ENCODE measurements at places on chromosomes 11 and 22.

GRCh38 chr22:21069375-21069774 lies 23.6 kb downstream of the LRRC74B start:
- DNase-seq = no peak

GRCh38 chr22:37345863-37346504 lies 63.7 kb downstream of the CYTH4 start:
- DNase-seq = no peak

DNA sequence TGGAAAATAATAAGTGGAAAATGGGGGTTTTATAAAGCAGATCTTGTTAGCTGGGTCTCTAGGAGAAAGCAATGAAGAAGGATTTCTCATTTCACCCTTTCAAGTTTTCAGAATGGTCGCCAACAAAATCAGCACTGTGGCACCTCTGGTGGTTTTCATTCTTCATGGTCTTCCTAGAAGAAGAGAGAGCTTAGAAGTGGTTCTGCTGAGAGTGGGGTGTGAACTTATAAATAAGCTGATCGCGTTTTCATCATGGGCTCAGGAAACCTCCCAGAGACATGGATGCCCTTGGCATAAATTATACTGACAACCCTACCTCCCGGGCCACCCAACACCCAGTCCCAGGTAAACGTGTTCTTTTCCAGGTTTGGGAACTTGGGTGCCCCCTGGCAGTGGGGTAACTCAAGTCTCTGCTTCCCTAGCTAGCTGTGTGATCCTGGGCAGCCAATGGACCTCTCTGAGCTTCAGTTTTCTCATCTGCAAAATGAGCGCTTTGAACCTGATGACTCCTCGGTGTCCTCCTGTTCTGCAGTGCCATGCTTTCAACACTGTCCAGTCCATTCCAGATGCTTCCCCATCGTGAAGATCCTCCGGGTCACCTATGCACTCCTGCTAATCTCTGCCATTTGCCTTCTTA lies 72.6 kb upstream of the GRAMD1B start:
- no peak for DNase-seq

GRCh38 chr11:85889676-85890579 lies 34.7 kb downstream of the CCDC83 start:
- no peak for DNase-seq

DNA sequence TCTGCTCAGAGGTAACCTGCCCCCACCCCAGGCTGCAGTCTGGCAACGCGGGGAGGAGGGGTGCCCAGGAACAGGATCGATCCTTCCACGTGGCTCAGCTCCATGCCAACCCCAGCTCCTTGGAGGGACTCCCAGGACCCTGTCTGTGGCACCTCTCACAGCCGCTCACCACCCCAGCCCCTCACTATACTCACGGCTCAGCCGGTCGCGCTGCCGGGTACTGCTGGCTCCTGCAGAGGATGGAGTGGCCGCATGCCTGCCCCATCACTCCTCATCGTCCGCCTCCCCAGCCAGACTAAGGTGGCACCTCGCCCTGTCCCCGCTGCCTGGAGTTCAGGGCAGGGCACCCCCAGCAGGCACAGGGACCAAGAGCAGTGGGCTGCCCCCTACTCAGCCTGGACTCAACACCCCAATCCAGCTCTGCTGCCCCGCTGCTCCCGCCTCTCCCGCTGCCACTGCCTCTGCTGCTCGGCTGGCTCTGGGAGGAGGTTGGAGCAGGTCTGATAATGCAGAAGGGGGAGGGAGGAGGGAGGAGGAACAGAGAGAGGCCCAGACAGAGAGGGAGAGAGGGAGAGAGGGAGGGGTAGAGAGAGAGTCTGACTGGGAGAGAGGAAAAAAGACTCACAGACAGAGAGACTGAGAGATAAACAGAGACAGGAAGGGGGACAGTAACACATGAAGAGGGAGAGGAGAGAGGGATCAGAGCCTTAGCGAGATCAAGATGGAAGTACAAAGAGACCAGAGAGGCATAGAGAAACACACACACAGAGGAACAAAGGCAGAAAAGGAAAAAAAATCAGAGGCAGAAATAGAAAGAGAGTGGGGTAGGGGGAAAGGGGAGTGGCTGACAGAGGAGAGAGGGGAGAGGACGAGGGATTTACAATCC lies at the start of gene PDE2A:
PDE2A (minus strand) TSS at position 480 of the 886 bp plus-strand sequence; CDS start at position 265, 215 bp downstream.
- DNase-seq = no peak

DNA sequence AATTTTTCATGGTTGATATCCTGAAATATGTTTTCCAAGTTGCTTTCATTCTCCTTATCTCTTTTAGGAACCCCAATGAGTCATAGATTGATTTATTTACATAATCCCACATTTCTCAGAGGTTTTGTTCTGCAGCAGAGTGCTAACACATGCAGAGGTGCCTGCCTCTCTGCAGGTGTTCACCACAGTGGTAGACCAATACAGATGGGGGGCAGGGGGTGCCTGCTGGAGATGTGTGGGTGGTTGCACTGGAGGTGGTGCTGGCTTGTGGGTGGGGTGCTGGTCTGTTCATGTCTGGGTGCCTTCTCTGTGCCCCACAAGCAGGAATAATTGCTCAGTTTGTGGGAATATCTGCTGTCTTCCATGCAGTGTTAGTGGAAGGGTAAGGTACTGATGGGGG lies 131.1 kb downstream of the JRKL start:
- DNase-seq = no peak

GRCh38 chr11:70463478-70464255 lies 65.3 kb downstream of the CTTN start:
- no peak for DNase-seq

GRCh38 chr11:72218251-72218745 lies 1.7 kb downstream of the FOLR2 start:
- DNase-seq = no peak

- DNase-seq = no peak
Measured at GRCh38 chr11:68024508-68024907, 6.0 kb upstream of the NDUFS8 start.

- DNase-seq = no peak
Measured at GRCh38 chr11:130159657-130160497, at the start of gene ST14. ST14 (plus strand) TSS chr11:130159782; CDS start chr11:130159980, 198 bp downstream.

- DNase-seq = no peak
Measured at GRCh38 chr11:6201481-6201880, 2.5 kb downstream of the OR52W1 start.

- no peak for DNase-seq
Measured at GRCh38 chr11:65790104-65790901, 3.4 kb downstream of the OVOL1 start.

DNA sequence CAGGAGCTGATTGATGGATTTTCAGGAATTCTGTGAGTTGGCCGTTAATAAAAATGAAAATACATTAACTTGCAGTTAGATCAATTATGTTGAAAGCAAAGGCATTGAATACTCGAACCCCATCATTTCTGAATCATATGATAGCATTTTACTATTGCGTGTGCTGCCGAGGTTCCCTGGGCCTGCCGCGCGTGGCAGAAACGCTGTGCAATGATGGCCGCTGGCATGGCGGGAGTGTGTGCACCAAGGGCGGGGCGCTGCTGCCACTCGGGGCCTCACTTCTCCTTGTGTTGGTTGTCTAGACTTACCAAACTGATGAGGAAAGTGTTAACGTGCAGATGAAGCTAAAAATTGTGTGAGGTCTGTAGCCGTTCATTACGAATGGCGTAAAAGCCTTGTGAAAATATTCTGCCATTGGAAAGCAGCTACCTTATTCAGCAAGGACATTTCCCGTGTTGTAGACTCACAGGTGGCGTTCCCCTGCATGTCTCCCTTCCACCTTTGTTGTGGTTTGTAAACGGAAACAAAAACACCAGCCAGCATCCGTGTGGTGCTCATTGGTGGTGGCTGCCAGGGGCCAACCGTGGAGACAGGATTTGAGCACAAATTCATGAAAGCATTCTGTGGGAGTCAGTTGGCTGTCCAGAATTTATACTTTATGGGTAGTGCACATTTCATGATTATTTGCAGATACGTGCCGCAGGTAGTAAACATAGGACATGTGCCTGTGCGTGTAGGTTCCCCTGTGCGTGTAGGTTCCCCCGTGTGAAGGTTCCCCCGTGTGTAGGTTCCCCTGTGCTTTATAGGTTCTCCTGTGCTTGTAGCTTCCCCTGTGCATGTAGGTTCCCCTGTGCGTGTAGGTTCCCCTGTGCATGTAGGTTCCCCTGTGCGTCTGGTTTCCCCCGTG lies 5.9 kb upstream of the GRAMD4 start:
- peak; percentile 72 for DNase-seq

DNA sequence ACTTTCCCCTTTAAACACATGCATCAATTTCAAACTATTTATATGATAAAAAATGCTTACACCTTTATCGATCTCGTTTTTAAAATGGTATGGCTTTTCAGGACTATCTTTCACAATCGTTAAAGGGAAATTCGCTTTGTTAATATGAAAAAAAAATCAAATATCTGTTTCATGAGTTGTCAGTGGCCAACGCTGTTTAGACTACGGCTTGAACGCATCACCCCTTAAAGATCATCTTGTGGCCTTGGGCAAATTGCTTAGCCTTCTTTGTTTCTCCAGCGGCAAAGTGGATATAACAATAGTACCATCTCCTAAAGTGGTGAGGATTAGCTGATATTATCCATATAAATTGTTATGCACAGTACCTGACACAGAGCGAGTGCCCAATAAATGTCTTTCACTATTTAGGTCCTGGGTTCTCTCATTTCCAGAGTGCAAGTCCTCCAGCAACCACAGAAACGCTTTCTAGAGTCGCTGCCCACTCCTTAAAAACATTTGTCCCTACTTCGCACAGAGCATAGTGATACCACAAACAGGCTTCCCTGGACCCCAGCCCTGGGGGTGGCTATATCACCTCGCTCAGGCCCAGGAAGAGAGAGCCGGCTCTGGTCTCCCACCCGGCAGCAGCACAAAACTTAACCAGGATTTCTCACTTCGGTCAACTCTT lies 904 bp downstream of the SLC35F2 start:
- peak; percentile 12 for DNase-seq

GRCh38 chr11:32705309-32706033 lies 89.0 kb downstream of the CCDC73 start:
- DNase-seq = no peak

DNA sequence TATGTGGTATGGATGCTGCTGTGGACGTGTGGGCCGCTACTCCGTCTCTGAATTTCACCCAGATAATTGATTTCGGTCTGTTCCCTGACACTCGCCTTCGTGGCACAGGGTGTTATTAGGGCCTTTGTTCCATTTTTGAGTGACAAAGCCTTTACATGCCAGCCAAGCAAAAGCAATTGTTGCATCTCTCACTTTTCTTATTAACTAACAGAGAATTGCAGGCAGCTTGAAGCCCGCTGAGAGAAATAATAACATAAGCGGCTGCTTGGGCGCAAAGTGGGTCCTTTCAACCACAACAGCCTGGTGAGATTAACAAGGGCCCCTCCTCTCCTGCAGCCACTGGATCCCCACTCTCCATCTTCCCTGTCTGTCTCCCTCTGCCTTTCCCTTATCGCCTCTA lies 449.4 kb downstream of the NTM start:
- no peak for DNase-seq

- DNase-seq = no peak
Measured at GRCh38 chr11:68963779-68964178, 17.0 kb downstream of the MRGPRD start.

GRCh38 chr22:27197618-27198017 lies 540.2 kb downstream of the MIAT start:
- DNase-seq = no peak

DNA sequence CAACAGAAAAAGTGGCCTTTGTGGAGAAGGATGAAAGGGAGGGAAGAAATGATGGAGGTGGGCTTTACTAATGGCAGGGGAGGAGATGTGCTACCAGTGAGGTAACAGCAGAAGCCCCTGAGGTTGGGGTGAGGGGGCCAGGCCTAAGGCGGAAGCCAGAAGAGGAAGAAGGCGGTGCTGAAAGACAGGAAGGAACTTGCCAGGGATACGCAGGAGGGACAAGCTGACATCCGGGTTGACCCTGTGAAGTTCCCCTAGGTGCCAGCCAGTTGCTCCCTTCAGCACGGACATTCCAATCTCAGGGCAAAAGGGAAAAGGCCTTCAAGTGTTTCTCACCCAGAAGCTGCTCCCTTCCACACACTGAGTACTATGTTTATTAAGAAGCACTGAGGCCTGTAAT lies 2.3 kb upstream of the TIRAP start:
- DNase-seq = no peak

- no peak for DNase-seq
Measured at GRCh38 chr22:20440637-20441591, 3.3 kb upstream of the SCARF2 start.

DNA sequence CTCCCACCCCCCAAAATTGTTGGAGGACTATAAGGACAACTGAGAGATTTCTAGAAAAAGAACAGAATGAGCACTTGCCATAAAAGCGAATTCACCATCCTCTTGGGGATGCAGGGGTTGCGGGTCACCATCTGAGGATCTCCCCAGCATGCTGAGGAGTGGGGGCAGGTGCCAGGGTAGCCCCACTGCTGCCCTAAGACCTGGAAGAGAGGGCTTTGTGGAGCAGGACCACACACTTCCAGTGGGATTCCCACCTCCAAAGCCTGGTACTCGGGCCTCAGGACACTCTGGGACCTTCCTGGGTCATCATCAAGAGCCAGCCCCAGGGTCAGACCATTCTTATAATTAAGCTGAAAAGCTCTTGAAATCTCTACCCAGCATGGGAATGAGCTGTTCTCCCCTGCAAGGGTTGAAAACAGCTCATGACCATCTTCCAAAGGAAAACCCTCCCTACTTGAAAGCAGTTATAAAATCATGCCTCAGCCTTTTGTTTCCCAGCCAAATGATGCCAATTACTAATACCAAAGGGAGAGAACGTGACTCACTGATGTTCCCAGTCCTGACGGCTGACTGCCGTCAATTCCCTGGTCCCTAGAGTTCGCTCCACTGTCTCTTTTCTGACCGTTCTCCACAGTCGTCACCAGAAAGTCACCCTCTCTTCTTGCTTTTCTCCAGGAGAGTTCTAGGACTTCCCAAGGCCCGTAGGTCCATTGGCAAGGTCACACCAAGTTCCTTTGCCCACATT lies 76.8 kb upstream of the CREB3L1 start:
- no peak for DNase-seq

- DNase-seq = peak; percentile 78
Measured at GRCh38 chr22:19663286-19663815, 51.0 kb upstream of the SEPTIN5 start.

DNA sequence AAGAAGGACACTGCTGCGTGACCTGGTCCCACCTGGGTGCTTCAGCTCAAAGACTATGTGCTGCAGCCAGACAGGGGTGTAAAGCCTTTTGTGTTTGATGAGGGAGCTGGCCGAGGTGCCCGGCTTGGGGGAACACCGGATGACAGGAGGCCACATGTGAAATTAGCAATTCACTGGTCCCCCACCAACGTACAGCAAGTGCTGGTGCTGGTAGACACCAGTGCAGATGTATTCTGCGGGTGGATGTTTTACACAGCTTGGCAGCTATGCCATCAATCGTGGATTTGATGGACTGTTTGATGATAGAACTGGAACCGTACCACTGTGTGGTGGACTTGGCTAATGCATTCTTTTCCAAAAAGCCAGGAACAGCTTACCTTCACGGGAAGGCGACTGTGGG lies 47.9 kb upstream of the LIPT2 start:
- no peak for DNase-seq
